ENCODE measurements at places on chromosomes 6 and 20. TPM values are rescaled to one million over a fixed set of nuclear protein-coding genes. Genes with fewer than 3 reads are reported as not detected.

GRCh38 chr20:44908987-44909871 lies 631 bp upstream of the PABPC1L start:
- DNase-seq: no peak

DNA sequence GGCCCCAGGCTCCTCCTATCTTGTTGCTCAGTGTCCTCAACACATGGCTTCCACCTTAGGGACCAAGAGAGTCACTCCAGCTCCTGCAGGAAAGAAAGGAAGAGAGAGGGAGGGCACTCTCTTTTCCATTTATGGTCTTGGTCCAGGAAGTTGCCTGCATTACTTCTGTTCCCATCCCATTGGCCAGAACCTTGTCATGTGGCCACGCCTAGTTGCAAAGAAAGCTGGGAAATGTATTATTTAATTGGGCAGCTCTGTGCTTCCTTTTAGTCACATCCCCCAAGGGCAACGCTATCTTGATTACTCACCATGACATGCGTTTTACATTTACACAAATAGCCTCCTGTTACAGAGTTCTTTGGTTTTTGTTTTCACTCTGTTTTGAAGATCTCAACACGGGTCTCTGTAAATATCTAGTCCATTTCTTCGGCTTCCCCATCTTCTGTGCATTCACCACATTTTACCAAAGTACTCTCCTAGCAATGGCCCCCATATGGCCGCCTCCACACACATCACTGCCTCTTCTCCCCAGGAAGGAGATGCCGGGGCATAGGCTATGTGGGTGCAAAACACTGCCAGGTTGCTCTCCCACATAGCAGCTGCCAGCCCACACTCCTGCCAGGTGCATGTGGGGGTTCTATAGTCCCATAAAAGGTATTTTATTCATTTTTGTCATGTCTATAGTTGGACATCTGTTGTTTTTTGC lies 35.7 kb upstream of the ZMYND8 start:
- DNase-seq: no peak

DNA sequence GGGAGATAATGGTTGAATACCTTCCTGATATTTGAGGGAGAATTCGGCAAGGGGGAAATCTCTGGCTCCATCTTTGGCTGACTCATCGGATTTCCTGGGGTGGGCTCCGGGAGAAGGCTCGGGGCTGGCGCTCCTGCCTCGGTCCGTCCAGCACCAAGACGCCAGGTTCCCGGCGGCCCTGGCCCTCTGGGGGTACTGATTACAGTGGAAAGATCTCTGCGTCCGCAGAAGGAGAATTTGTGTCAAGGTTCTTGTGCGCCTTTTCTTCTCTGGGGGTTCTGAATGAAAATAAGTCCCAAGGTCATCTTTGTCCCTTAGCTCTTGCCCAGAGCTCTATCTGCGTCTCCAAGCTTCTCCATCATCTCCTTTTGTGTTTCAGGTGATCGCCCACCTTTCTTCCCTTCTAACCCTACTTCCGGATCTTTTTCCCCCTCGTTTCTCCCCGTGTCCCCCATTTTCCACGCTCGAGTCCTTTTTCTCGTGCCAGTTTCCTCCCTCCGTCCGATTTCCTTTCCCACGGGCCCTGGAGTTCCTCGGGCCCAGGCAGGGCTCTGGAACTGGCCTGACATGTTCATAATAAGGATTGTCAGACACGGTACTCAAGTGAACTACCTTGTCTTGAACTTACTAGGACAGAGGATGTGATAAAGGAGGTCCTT lies 11.6 kb downstream of the NRN1 start:
- DNase-seq: no peak

DNA sequence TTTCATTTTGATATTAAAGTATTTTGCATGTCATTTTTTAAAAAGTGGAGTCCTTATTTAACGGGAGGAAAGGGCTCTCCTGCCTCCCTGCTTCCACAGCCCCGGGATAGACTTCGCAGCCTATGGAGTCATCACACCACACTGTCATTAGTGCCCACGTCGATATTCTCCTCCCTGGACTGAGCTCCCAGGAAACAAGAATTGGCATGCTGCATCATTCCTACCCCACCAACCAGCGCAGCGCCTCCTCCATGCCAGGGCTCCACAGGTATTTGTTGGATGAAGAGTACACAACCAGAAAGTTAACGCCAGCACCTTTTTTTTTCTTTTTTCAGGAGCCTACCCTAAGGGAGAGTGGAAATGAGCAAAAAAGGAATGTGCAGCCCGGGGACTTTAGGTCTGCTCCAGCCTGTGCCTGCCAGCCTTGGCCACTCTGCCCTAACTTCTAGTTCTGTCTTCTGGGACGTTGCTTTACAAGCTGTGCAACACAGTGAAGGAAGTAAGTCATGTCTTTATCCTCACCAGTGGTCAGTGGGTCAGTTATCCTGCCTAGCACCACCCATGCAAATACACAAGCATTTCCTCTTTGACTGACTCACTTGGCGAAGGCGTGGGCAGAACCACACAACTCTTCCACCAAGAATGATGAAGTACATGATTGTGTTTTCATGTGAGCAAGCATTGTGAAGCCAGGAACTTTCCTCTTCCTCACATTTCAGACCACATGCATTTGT lies 180.7 kb upstream of the UST start:
- DNase-seq: no peak

DNA sequence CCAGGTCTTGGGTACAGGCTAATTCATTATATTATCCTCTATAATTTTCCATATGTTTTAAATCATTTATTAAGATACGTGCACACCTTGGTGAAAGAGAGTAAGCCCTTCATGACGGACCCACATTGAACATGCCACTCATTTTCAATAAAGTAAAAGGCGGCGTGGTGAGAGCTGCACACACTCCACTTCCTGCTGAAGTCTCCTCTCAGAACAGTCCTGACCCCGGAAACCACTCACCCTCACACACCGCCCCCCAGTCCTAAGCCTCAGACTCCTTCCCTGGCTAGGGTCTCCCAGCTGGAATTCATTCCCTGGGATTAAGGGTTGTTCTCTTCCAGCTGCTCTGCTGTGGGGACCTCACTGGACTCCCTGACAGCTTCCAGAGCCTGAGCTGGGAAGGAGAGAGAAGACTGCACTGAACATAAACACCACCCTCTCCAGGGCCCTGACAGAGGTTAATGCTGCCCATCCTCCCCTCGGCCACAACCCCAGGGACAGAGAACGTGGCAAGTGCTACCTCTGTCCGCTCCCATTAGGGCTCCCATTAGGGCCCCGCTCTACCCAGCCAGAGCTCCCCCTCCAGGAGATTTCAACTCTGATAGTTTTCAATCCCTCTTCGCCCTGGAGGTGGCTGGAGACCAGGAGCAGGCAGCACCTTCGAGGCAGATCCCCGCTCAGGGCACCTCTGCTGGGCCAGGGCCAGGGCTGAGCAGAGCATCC lies 24.8 kb downstream of the GRM4 start:
- DNase-seq: no peak

DNA sequence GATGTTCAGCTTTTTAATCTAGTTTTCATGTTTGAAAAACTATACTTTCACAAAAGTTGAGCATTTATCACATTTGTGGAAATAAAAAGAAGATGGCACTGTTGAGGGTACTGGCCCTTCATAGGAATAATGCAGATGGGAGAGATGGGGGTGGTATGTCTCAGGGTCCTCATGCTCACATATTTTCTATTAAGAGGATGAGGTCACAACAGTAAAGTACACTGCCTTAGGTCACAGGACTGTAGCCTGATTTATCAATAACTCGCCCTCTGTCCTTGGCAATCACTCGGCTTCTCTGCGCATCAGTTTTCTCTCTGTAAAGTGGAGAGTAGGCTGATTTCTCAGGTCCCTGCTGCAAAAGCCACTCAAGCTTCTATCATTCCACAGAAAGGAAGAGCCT lies 55.9 kb downstream of the PPP1R3G start:
- no peak for DNase-seq

DNA sequence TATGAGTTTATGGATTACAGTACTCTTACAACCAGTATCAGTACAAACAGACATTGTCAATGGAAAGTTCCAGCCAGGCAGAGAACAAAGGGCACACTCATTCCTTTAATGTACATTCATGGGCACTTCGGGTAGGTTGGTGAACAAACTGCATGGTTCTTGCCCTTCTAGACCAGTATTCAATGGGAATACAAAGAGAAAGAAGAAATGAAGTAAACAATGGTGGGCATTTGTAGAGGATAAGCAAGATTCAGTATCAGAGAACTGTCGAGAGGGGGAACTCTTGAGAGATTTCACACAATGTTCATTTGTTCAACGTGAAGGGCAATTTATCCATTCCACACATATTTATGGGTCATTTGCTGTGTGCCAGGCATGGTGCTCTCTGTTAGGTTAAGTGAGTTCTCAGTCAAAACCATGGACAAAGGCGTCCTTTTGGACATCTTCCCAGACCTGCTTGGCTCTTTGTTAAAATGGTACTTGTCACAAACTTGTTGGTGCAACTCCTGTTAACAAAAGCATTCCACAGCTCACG lies 714.8 kb downstream of the DHX35 start:
- DNase-seq: no peak

- no peak for DNase-seq
Observed at GRCh38 chr6:71310261-71310660, 21.6 kb downstream of the OGFRL1 start.

DNA sequence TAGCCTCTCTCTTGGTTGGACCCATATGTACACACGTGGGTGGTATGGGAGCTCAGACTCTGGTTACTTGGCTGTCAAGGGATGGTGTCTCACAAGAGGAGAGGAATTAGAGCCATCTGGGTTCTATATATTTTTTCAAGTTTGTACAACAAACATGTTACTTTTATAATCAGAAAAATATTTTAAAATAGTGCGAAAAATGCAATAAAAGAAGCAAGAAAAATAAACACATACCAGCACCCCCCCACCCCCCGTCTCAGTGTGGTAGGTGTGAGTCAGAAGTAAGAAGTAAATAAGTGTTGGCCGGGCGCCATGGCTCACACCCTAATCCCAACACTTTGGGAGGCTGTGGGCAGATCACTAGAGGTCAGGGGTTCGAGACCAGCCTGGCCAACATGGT lies 2.1 kb upstream of the TIAM2 start:
- DNase-seq: no peak

- DNase-seq: no peak
Observed at GRCh38 chr20:41428285-41428684, 61.7 kb upstream of the EMILIN3 start.

DNA sequence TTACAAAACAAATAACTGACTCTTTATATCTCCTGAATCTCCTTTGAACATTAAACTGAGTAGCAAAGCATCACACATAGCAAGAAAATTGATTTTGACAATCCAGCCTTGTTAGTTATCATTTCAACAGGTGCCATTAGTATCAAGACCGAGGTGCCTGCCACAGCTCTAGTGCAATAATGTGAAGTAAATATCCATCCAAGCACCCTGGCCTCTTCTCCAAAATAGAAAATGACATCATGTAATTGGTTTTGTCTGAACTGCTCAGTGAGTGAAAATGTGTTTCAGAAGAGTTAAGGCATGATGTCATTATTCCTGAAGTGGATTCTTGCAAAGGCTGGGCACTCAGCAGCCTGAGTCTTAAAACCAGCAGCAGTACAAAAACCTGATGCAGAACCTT lies 341.4 kb downstream of the PLCB1 start:
- DNase-seq: no peak

DNA sequence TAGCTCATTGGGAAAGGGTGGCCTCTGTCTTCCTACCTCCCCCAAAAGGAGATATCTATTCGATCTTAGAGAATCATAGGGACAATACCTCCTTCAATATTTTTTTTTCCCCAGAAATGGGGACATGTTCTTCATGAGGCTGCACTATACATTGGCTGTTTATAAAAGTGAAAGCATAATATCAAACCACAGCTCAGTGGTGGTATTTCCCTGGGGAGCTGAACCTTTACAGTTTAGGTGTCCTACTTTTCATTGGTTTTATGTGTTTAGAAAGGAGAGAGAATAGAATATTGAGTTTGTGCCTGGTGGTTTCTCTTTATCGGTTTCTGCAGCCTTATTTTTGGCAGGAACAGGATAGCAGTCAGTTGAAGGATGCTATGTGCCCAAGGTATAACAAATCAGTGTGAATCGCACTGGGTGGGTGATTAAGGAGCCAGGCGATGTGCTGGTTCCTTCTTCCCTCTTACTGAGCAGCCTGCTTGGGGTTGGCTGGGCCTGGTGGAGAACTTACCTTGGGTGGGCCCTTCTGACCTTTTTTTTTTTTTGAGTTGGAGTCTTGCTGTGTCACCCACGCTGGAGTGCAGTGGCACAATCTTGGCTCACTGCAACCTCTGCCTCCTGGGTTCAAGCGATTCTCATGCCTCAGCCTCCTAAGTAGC lies 25.2 kb downstream of the UST start:
- DNase-seq: no peak

DNA sequence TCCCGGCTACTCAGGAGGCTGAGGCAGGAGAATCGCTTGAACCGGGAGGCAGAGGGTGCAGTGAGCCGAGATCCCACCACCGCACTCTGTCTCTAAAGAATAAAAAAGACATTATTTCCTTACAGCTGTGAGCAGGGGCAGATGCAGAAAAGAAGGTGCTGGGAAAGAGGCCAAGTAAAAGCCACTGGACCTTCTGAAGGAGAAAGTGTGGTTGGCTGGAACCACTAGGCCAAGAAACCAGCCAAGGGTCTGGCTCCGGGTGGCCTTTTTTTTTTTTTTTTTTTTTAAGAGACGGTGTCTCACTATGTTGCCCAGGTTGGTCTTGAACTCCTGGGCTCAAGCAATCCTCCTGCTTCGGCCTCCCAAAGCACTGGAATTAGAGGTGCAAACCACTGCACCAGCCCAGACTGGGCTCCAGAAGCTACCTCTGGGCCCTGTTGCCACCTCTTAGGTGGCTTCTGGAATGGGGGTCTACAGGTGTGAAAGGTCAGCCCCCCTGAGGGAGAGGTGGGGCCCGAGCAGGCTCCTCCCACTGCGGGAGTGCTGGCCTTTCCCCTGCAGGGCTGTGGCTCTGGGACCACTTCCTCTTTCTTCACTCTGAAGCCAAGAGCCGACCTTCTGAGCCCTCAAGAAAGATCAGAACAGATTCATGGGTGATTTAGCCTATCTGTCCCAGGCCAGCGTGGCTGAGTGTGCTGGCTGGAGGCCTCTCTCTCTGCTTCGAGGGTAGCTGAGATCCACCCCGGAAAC lies at the start of gene FGD2:
TSS of gene FGD2 (plus strand) at position 595 of the 750 bp plus-strand sequence. CDS start 163 bp downstream, outside the sequence.
- no peak for DNase-seq

DNA sequence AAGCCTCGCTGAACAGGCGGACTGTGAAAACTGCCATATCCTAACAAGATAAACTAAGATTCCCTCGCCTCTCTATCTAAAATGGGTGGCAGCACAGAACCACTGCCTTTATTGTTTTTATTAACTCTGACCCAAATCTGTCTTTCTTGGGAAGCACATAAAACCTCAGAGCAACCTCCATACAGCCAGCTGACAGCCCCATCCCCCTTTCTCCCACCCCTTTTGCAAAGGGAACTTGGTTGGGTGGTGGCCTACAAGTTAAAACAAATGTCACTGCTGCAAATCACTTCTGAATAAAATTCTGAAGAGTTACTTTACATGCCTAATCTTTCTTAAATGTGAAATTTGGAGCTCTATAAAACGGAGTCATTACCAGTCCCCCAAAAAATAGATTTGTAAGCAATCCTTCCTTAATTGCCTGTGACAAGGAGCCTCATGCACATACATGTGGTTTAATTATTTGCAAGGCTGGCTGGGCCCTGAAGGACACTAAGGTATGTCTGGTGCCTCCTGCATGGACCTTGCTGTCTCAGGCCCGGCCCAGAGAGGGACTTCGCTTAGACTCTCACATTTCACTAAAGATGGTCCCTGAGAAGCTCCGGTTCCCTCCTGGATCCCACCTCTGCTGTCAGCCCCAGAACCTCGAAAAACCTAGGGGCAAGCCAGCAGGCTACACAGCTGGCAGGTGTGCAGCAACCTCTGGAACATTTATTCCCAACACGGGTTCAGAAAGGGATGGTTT lies 21.7 kb downstream of the PXDC1 start:
- no peak for DNase-seq

Gene MSH5
- 17.0 TPM for total RNA-seq

Gene PRRT1
- total RNA-seq: 0.32 TPM

Gene TCP11
- total RNA-seq: not detected

Gene TAF4
- total RNA-seq: 9.1 TPM

Gene RALGAPA2
- 109 TPM for total RNA-seq
